Left lobe of liver (tissue), 2 donors: ENCODE measurements at places on chromosomes 6 and 20.

- no peak for DNase-seq
Observed at GRCh38 chr20:43586641-43587040, 4.1 kb upstream of the IFT52 start.

DNA sequence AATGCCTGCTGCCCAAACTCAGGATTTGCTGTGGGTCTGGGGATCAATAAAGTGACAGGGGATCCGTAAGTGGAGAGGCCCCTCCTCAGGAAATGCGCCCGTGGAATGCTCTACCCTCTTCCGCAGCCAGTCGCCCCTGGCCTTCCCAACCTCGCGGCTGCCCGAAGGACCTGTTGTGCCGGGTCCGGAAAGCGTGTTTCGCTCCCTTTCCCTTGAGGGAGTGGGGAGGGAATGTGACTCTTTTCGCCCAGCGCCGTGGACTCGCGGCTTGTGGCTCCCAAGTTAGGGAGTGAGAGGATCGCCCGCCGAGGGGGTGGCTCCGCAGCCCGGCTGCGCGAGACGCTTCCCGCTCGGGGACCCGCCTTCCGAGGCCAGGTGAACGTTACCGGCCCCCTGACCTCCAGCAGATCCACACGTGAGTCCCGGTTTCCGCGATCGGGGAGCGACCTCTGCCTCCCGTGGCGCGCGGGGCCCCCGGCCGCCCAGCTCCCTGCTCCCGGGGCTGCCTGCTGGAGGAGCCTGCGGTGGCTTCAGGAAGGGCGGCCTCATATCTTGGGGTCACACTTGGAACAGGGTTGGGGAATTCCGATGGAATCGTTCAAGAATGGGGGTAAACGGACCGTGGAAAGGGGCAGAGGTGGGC is 666 bp downstream of the TPD52L1 start:
- DNase-seq: peak; percentile 58

GRCh38 chr6:154752022-154752421 is 18.8 kb downstream of the SCAF8 start:
- no peak for DNase-seq

GRCh38 chr6:42166444-42167141 is 6.6 kb upstream of the GUCA1A start:
- peak; percentile 70 for DNase-seq

DNA sequence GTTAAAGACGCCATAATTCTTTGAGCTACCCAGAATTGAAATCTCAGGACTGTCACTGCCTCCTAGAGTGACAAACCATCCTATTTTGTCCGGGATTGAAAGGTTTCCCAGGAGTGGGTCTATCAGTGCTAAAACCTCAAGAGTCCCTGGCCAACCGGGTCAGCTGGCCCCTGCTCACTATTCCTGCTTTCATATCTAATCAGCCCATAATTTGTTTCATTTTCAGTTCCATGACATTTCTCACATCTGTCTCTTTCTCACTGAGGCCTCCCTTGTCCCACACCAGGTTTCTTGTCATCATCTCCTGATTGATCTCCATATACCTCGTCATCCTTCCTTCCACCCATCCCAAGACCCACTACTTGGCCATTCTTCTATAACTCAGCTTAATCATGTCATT is 98.2 kb downstream of the SLC35B3 start:
- no peak for DNase-seq

- no peak for DNase-seq
Observed at GRCh38 chr6:34319471-34319885, 70.7 kb upstream of the SMIM29 start.

- DNase-seq: no peak
Observed at GRCh38 chr20:1942486-1943274, 47.5 kb downstream of the SIRPA start.

DNA sequence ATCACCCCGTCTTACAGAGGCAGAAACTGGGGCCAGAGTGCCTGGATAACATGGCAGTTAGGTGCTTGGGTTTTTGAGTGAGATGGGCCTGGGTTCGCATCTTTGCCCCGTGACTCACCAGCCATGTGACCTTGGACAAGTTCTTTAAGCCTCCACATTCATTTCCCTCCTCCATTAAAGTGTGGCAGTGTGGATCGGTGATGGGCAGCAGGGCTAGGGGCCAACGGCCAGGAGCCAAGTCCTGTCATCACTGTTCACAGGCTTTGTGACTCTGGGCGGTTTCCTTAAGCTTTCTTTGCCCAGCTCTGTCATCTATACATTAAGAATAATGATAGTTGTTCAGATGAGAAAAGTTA is 85.5 kb upstream of the PMEPA1 start:
- DNase-seq: no peak

GRCh38 chr6:33828764-33829731 is 25.2 kb upstream of the MLN start:
- no peak for DNase-seq

GRCh38 chr6:136465766-136466303 is 84.4 kb downstream of the MAP7 start:
- DNase-seq: no peak

- DNase-seq: no peak
Observed at GRCh38 chr20:33693741-33694638, 7.8 kb upstream of the E2F1 start.

DNA sequence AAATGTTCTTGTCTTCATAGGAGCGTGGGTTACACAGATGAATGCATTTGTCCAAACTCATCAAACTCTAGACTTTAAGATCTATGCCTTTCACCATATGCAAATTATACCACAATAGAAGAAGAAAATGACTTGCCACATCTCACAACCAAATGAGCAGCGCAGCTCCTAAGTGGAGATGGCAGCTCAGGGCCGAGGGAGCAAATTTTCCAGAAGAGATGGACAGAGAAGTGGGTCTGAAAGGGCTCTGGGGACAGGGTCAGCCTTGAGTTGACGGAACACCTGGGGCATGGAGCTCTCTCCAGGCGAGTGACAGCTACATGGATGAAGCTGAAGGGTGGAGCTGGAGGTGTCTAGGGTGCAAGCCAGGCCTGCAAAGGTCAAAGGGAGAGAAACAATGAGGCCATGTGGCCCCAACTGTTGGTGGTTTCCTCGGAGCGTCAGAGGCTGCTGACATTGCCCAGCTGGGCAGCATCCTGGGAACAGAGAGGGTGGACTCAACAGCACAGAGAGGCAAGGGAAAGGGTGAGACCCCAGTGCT is 228.3 kb downstream of the NRN1 start:
- no peak for DNase-seq

DNA sequence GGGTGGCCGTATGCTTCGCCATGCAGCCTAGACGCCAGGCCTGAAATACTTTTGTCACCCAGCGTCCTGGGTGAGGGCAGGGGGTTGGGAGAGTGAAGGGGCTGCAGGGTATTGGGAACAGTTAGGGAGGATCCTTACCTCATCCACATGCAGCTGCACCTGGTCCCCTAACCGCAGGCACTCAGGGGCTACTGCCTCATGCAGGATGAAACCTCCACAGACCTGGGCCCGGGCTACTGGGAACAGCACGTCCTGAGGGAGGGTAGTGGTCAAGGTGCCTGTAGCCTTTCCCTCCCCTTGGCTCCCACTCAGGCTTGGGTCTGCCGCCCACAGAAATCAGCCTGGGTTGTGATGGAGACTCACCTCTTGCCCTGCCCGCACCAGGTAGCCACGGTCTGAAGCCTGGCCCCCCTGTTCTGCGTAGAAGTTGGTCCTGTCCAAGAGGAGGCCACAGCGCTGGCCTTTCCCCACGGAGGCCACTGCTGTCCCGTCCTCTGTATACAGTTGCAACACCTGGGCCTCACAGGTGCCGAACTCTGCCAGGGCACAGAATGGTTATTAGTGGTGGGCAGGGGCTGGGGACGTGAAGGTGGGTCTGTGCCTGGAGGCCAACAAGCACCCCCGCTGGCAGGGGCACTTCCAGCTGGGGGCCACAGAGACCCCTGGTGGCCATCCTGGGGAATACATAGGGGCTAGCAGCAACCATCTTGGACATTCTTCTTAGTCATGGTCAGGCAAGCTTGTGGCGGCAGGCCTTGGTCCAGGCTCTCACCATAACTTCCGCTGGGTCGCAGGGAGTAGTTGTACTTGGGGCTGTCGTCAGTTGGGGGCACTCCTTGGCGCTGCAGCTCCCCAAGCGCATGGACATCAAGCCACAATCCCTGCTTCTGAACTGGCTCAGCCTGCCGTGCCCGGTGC is 8.6 kb downstream of the AARS2 start:
- no peak for DNase-seq

GRCh38 chr20:61691978-61692377 is 373.7 kb downstream of the TAF4 start:
- DNase-seq: no peak

- no peak for DNase-seq
Observed at GRCh38 chr20:62129731-62130531, 7.7 kb downstream of the LSM14B start.

DNA sequence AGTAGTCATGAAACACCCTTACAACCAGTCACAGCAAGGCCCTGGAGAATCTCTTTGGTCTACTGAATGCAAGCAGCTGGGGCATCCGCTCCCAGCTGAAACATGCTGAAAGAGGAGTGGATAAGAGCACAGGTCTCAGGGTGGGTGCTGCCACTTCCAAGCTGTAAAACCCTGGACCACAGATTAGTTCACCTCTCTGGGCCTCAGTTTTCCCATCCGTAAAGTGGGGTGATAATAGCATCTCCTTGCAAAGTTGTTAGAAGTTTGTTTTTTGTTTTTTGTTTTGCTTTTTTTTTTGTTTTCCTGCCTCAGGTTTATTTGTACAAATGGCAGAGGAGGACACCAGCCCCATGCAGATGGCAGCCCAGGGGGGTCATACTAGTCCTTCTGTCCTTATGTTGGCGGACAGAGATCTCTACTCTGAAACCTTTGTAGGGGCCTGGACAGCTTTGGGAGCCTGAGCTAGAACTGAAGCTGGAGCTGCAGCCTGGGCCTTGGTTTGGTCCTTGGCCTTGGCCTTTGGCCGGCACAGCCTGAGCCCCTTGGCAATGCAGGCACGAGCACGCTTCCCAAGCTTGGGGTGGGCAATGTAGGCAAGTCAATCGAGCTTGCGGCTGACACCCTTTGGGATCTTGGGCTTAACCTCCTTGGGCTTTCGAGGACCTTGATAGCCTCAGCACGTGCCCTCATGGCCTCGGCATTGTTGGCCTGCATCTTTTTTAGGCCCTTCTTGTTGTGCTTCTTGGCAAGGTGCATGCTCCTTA is 38.2 kb downstream of the MRPL14 start:
- DNase-seq: no peak

- no peak for DNase-seq
Observed at GRCh38 chr20:4904127-4904860, 97.0 kb downstream of the SLC23A2 start.

GRCh38 chr6:18203786-18204185 is 48.6 kb downstream of the KDM1B start:
- DNase-seq: no peak

GRCh38 chr6:4256969-4257368 is 121.6 kb upstream of the ECI2 start:
- DNase-seq: no peak

- DNase-seq: no peak
Observed at GRCh38 chr6:53361549-53362031, 12.8 kb upstream of the ELOVL5 start.

GRCh38 chr6:71496018-71496721 is 207.6 kb downstream of the OGFRL1 start:
- no peak for DNase-seq

GRCh38 chr20:46694484-46694883 is 5.2 kb upstream of the TP53RK start:
- no peak for DNase-seq

- no peak for DNase-seq
Observed at GRCh38 chr6:51992876-51993275, 94.5 kb downstream of the PKHD1 start.

GRCh38 chr6:110389689-110390382 is 25.5 kb downstream of the DDO start:
- DNase-seq: no peak

DNA sequence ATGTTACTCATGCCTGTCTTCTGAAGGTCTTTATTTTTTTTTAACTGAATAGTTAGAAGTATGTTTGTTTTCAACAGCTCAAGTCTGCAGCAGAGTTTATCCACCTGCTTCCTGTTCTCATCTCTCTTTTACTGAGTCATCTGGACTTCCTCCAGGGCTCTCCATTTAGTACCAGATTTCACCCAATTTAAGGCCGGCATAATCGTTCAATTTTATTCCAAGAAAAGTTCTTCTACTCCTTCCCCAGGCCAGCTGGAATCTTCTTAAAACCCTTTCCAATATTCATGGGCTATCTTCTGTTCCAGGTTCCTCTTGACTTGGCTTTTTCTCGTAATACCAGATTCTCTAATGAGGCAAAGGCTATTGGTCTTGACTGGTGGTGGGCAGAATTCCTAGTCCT is 79.0 kb upstream of the LAMA2 start:
- DNase-seq: no peak

DNA sequence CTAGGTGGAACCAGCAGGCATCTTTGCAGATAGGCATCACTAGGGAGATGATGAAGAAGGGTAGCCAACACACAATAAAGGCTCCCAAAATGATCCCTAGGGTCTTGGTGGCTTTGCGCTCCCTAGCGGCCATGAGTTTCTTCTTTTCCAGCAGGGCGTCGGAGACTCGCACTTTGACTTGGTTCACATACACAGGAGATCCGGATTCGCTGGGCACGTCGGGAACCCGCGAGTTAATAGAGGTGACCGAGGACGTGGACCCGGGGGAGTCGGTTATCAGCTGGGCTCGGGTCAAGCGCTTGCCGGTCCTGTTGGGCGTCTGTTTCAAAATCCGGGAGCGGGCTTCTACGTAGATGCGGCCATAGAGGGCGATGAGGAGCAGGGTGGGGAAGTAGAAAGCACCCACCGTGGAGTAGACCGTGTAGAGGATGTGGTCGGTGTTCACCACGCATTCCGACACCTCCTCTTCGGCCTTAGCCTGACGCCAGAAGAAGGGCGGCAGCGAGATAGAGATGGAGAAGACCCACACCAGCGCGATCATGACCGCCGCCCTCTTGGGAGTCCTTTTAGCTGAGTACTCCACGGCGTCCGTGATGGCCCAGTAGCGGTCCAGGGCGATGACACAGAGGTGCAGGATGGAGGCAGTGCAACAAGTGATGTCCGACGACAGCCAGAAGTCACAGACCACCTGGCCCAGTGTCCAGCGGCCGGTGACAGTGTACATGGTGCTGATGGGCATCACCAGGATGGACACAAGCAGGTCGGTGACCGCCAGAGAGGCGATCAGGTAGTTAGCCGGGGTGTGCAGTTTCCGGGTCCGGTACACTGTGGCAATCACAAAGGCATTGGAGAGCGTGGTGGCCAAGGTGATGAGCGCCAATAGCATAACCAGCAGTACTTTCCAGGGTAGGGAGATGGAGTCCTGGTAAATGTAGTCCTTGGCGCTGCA is 658 bp downstream of the HTR1B start:
- DNase-seq: no peak

- no peak for DNase-seq
Observed at GRCh38 chr6:52596371-52597028, 19.6 kb upstream of the TRAM2 start.
